ENCODE measurements at places on chromosomes 1 and 21.

GRCh38 chr1:17653276-17653675 lies 101.9 kb upstream of the ACTL8 start:
- no peak for DNase-seq

- peak; percentile 99 for DNase-seq
Measured at GRCh38 chr1:42766741-42767509, at the start of the genes C1orf50 and P3H1. C1orf50 (plus strand) TSS chr1:42767249; CDS start chr1:42767312, 63 bp downstream. P3H1 (minus strand) TSS chr1:42767028; CDS start chr1:42766971, 57 bp downstream.

DNA sequence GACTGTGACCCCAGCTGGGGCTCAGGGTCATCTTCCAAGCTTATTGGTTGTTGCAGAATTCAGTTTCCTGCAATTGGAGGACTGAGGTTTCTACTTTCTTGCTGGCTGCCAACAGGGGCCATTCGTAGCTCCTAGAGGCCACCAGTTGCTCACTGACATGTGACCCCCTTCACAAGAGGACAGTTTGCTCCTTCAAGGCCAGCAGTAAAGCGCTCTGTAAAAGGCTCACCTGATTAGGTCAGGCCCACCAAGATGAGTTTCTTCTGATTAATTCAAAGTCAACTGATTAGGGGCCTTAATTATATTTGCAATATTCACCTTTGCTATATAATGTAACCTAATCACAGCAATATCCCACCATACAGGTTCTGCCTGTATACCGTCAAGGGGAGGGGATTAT lies 68.9 kb downstream of the SLC9A1 start:
- DNase-seq, result no peak

- DNase-seq, result no peak
Measured at GRCh38 chr21:34817821-34818661, 149.2 kb downstream of the CLIC6 start.

- no peak for DNase-seq
Measured at GRCh38 chr1:2019172-2019543, at the start of gene GABRD. GABRD (plus strand) TSS chr1:2019345; CDS start chr1:2019424, 79 bp downstream.

- peak; percentile 97 for DNase-seq
Measured at GRCh38 chr1:58883037-58883887, 99.4 kb upstream of the JUN start.

- DNase-seq, result peak; percentile 98
Measured at GRCh38 chr1:64042331-64043100, 160.9 kb upstream of the UBE2U start.

DNA sequence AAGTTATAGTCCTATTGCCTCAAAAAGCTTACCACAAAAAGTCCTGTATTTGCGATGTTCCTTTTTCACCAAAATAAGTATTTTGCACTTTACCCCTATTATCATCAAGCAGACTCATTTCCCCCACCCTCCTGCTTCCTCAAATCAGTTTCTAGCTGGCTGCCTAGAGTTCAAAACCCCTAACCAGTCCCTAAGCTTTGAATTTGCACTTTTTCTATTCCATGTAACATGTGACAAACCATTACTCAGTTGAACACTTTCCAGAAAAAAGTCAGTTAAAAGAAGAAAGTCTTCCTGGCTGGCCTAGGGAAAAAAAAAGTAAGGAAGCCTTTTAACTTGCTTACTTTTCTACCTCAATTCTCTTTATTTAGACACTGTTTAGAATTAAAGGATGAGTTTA lies 8.2 kb downstream of the CEP170 start:
- DNase-seq, result peak; percentile 38

- no peak for DNase-seq
Measured at GRCh38 chr1:31623365-31623764, 5.9 kb downstream of the HCRTR1 start.

GRCh38 chr1:182703539-182703938 lies 19.2 kb upstream of the RGS8 start:
- no peak for DNase-seq

DNA sequence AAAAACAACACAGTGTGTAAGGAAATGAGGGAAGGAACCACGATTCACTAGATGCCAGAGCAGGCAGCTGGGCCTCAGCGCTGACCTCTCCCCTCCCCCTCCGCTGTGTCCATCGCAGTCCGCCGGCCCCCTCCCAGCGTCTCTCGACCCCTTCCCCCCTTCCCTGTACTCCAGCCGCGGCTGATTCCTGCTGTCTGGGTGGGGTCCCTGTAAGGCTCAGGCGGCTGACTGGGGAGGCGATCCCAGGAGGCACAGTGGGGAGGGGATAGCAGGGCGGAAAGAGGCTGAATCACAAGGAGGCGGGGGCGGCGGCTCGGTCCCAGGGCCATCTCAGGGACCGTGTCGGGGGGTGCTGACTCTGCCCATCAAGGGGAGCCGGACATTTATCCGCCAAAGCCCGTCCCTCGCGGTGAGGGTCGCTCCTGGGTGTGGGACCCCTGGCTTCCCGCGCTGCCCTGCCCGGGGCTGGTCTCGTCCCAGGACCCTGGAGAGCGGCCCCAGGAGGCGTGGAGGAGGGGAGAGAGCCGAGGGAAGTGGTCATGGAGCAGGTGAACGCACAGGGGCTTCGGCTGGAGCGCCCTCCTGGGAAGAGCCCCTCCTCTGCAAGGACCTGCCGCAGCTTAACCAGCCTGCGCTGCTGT lies 241.9 kb downstream of the PTPRU start:
- DNase-seq, result no peak

- DNase-seq, result no peak
Measured at GRCh38 chr1:96587222-96587621, 134.4 kb upstream of the PTBP2 start.

GRCh38 chr1:172637522-172637921 lies 21.4 kb upstream of the FASLG start:
- peak; percentile 96 for DNase-seq

DNA sequence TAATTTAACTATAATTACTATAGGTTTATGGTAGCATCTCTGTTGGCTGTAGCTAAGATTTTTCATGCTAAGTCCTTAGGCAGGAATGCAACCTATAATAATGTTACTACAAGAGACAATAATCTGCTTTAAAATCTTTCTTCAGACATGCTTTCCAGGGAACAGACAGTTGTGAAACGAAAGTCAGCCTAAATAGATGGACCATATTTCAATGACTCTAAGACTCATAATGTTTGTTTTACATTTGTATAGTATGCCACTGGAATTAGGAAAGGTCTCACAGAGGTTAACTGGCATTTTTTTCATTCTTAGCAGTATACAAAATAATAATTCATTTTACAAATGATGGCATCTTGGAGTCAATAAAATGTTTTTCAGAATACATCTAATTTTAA lies 8.1 kb downstream of the RERE start:
- DNase-seq, result peak; percentile 42

GRCh38 chr1:7489586-7489985 lies 281.5 kb upstream of the VAMP3 start:
- DNase-seq, result no peak

DNA sequence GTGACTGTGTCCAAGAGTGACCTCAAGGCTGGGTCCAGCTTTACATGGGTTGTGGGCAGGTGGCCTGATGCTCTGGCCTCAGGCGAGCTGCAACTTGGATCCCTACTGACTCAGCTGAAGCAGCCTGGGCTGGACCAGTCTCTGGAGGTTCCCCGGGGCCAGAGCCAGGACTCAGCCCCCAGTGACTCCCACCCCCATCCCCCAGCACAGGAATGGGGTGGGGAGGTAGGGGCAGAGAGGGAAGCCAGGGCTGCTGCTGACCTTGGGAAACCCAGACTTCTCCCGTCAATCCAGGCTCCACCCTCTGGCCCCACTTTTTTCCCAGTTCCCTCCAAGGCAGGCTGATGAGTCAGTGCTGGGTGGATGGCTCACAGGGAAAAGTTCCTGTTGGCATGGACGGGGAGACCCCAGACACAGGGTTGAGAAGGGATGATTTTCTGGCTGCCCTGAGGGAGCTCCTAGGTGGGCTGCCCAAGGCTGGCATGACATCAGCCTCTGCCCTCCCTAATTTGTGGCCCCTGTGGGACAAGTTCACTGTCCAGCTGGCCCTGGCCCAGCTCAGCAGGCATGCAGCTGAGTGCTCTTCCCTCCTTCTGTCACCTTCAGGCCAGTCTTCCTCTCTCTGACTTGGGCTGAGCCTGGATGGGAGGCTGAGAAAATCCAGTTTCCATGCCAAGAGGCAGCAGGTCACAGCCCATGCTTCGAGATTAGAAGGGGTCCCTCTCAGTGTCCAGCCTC lies 2.2 kb downstream of the ZC3H12A start:
- DNase-seq, result peak; percentile 88

GRCh38 chr1:76463278-76463677 lies 388.7 kb downstream of the ST6GALNAC3 start:
- DNase-seq, result no peak

- DNase-seq, result no peak
Measured at GRCh38 chr1:116664978-116665371, 2.6 kb downstream of the IGSF3 start.

DNA sequence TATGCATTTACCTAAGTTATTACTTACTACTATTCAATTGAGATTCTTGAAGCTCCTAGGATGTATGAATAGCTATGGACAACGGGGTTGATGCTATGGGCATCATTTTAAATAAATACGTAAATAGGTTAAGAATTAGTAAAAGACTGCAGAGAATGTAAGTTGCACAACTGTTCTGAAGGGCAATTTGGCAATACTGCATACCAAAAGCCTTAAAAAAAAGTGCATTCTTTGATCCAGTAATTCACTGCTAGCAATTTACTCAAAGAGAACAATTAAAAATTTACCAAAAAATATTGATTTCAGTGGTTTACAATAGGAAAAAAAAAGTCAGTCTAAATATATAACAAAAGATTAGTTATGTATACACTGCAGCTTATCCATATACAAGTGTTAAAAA lies 3.5 kb downstream of the ARPC5 start:
- DNase-seq, result peak; percentile 62
